Activated T-helper 1 cell treated with anti-CD3 and anti-CD28 coated beads, Interleukin-2, amount 50 U/mL, for 16 hours (primary cell): ENCODE measurements at places on chromosomes 5 and 9.

- DNase-seq: no peak
Measured at GRCh38 chr9:70406434-70406862, 8.0 kb downstream of the KLF9 start.

DNA sequence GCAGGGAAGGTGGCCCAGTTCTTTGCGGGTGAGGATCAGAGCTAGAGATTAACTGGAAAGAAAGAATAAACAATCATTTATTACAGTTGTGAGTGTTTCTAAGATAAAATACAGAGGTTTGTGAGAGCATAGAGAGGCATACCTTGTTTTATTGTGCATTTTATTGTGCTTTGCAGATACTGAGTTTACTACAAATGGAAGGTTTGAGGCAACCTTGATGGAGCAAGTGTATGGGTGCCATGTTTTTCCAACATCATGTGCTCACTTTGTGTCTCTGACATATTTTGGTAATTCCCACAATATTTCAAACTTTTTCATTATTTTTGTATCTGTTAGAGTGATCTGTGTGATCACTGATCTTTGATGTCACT lies 715 bp upstream of the C5orf34 start:
- no peak for DNase-seq

- DNase-seq: no peak
Measured at GRCh38 chr5:59813761-59814536, 79.6 kb downstream of the PDE4D start.

DNA sequence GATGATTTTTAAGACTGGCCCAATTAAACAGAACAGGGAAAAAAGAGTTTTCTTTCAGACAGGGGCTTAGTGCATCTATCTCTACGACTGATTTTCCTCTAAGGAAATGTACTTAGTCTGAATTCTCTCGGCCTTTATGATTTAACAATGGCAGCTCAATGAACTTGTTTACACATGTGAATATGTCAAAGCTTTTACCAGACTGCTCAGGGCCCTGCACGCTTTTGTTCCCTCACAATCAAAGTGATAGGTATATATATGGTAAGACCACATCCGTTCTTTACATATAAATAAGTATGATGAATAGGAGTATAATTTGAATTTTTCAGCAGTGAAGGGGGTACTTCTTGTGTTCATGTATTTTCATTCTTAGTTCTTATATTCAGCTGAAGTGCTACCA lies 27.6 kb downstream of the LEAP2 start:
- no peak for DNase-seq

DNA sequence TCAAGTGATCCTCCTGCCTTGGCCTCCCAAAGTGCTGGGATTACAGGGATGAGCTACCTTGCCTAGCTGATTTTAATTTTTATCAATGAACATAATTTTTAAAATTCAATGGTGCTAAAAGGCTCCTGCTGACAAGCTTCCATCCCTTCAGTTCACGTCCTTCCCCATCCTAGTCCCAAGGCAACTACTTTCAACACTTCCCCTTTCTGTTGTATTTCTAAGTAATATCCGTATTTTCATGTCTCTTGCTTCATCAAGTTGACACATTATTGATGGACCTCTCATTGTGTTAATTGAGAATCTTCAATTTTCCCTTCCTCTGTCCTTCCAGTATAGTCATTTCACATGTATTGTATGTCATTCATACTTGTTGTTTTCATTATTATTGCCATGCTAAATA lies 93.8 kb upstream of the RASGRF2 start:
- no peak for DNase-seq

- DNase-seq: no peak
Measured at GRCh38 chr9:114428466-114428865, 40.7 kb upstream of the AKNA start.

DNA sequence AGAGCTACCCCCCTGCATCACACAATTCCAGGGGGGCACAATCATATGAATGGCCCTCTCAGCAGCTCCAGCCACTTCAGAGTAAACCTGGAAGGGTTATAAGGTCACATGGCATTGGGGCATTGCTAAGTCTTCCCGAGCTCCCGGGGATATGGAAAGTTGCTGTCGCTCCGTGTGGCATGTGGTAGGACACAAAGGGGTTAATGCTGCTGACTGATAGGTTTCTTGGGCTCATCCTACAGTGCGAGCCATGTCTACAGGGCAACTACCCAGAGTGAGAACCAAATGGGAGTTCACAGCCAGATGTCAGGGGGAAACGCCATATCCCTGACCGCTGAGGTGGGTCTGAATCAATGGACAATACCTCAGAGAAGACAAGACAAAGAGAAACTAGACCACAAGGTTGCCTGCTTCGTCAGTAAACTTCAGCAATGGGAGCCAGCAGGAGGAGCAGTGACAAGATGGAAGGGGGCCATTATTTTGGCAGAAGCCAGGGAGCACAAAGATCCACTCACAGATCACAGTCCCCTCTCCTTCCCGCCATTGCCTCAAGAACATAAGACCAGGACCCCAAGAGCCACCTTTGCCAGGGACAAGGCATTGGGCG lies 52.4 kb upstream of the SHISAL2B start:
- no peak for DNase-seq

DNA sequence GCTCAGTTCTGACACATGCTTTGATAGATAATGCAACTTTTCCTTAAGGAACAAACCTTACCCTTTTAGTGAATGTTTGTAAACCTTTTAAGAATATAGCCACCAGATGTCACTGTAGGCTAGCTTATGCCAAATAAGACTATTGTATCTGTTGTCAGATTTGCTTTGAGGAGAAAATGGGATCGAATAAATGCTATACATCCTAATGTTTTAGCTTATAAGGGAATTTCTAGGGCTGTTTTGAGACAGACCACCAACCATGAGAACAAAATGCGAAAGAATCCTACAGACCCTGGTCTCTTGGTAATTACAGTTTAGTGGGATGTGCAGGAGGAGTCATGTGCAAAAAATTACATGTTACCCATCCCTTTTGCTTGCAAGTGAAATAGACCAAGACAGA lies 127.6 kb upstream of the NMUR2 start:
- no peak for DNase-seq

DNA sequence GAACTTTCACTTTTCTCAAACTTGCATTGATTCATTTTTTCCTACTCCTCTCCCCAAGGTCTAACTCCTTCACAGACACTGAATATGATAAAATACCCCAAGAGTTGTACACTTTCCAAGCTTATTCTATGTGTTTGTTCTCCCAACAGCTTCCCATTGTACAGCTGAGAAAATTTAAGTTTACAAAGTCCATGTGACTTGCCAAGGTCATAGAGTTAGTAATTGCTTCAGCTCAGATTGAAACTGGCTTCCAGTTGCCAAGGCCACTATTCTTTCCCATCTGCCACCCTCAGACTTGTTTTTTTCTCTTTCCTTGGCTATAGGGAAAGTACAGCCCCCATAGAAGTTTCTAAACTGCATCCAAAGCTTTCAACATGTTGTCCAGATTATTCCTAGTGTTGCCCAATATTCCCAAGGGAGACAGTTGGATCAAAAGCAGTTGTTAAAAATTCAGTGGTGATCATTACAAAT lies 34.8 kb downstream of the TNFSF8 start:
- DNase-seq: no peak

GRCh38 chr9:89179895-89180734 lies 1.5 kb upstream of the SHC3 start:
- DNase-seq: no peak

GRCh38 chr9:114059047-114059803 lies 18.9 kb downstream of the AMBP start:
- DNase-seq: no peak

- no peak for DNase-seq
Measured at GRCh38 chr5:141211-141610, 49.2 kb downstream of the PLEKHG4B start.

GRCh38 chr9:99259231-99259918 lies 37.3 kb downstream of the SEC61B start:
- DNase-seq: no peak

DNA sequence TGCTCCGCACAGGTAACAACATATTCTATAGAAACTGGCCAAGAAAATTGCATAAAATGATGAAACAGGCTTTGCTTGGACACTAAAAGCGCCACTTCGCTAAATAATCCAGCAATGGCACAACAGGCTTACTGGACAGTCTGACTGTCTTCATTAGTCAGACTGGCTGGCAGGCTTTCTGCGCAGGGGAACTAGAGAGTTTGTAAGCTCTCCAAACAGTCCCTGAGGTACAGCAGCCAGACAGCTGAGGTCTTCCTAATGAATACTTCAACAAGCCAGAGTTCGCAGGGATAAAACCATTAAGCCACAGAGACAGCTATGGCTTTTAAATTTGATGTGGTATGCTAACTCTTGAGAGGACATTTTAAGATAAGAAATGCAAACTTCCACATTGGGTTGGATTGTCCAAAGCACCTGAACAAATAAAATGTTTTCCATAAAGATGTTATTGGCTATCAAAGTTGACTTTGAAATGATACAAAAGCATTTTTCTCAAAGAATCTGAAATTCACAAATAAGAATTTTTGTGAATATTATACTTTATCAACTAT lies 20.7 kb downstream of the PLK2 start:
- DNase-seq: no peak

GRCh38 chr5:10584714-10585517 lies 21.0 kb downstream of the ANKRD33B start:
- DNase-seq: no peak

DNA sequence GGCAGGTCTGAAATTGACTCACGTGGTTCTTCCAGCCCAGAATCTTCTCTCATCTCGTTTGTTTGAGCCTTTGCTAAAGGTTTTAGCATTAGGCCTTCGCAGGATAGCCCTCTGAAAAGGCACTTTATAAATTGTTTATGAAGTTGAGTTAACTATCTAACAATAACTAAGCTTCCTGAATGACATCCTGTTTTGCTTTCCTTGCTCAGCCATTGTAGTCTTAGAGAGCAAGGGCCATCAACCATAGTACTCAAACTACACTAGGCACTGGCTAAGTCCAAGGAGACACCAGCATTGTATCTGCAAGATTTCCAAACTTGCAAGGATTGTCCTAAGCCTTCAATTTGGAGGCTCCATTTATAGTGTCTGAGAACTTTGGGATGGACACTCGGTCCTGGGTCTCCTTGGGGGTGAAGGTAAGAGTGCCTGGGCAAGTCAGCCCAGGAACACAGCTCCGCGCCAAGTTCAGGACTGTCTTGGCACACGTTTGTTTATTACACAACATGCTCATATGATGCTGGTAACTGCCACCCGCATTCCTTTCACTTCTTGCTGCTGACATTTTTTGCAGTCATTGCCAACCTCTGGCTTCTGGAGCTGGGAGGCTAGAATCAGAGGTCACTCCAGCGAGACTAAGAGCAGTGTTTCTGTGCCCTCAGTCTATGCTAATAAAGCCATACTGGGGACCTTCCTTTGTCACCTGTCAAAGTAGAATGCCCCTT lies 151.1 kb downstream of the ESM1 start:
- no peak for DNase-seq

DNA sequence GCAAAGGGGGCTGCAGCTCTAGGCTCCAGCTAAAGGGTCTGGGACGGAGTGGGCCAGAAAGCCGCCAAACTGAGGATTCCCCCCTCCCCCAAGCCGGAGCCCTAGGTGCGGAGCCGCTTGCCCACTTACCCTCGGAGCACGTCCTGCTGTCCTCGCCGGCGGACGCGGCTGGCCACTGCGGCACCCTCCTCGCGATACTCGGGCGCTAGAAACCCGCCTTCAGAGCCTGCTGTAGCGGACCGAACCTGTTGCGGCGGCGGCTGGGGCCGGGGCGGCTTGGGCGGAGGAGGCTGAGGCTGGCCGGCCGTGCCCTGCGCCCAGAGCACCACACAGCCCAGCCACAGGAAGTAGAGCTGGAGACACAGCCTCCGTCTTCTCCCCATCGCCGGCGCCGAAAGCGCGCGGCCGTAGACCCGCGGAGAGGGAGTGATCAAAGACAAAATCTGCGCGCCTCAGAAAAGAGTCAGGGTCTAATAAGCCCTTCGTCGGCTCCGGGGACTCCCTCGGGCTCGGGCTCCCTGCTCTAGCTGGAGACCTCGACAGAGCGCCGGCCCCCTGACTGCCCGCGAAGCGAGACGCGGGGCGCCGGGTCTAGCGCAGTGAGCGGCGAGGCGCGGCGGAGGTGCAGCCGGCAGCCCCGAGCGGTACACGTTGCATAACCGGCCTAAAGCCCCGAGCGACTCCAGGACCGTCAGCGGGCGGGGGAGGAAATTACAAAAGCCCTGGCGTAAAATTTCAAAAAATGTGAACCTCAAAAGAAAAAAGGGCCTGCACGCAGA lies 635 bp downstream of the FBN2 start:
- DNase-seq: no peak

- no peak for DNase-seq
Measured at GRCh38 chr5:78896132-78896531, 89.0 kb downstream of the ARSB start.

- no peak for DNase-seq
Measured at GRCh38 chr9:129316281-129317030, 138.4 kb upstream of the IER5L start.
